ENCODE measurements at places on chromosomes 11 and 22. TPM values are rescaled to one million over a fixed set of nuclear protein-coding genes. Genes with fewer than 3 reads are reported as not detected.

The PRR33 gene
- total RNA-seq, result not detected

The OR52N4 gene
- 0.63 TPM for total RNA-seq

The MMP8 gene
- total RNA-seq, result not detected

The OR2AT4 gene
- not detected for total RNA-seq

The C11orf42 gene
- total RNA-seq, result not detected

The C11orf87 gene
- not detected for total RNA-seq

The KRTAP5-11 gene
- not detected for total RNA-seq

The DCHS1 gene
- 0.23 TPM for total RNA-seq

The SPI1 gene
- total RNA-seq, result not detected

The HEPHL1 gene
- not detected for total RNA-seq

The DGCR6 gene
- total RNA-seq, result 1.2 TPM

The DCPS gene
- 21.8 TPM for total RNA-seq

The NXPE4 gene
- not detected for total RNA-seq

The OR4A16 gene
- not detected for total RNA-seq

The SLC22A6 gene
- not detected for total RNA-seq

The MAJIN gene
- total RNA-seq, result not detected

The TMEM121B gene
- total RNA-seq, result 0.11 TPM

The CABP4 gene
- 1.9 TPM for total RNA-seq
